ENCODE measurements at places on chromosomes 13 and 19.

- no peak for DNase-seq
Observed at GRCh38 chr19:3392480-3392879, 26.1 kb downstream of the NFIC start.

DNA sequence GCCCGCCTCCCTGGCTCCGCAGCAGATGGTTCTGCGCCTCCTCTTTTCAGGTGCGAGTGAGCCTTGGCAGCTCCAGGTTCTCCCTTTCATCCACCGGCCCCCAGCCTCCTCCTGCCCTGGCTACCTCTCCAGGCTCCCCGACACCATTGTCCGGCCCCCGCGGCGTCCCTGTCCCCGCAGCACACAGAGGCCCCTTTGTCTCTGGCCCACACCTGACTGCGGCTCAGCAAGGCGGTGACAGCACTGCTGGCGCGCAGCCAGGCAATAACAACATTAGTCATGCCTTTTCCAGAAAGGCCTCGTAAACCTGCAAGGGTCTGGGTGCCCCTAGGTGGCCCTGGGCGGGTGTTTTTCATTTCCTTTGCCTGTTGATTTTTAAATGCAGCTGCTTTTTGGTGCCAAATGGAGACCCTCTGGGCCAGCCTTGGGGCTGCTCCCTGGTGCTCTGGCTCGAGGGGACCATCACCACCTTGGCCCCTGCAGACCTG lies 73.2 kb upstream of the MEDAG start:
- no peak for DNase-seq

DNA sequence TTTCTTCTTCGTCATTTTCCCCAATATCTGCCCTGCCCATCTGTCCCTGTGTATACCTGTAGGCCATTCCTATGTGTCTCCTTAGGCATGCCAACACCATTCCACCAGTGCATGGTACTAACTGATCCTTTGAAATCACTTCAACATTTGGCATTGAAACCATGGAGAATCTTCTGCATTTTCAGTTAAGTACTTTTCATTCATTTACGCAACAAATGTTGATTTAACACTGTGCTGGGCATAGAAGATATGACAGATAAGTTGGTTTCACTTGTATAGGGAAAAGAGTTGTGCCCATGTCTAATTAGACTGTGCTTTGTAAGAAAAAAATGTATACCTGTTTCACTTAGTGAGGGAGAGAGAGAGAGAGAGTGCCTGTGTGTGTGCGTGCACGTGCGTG lies 77.9 kb upstream of the FLT1 start:
- no peak for DNase-seq

GRCh38 chr13:84985860-84986259 lies 813.4 kb downstream of the SLITRK6 start:
- DNase-seq: no peak

All from germinal center (tissue), 1 donor.